ENCODE measurements at places on chromosomes 16 and 17. TPM values are rescaled to one million over a fixed set of nuclear protein-coding genes. Genes with fewer than 3 reads are reported as not detected.

DNA sequence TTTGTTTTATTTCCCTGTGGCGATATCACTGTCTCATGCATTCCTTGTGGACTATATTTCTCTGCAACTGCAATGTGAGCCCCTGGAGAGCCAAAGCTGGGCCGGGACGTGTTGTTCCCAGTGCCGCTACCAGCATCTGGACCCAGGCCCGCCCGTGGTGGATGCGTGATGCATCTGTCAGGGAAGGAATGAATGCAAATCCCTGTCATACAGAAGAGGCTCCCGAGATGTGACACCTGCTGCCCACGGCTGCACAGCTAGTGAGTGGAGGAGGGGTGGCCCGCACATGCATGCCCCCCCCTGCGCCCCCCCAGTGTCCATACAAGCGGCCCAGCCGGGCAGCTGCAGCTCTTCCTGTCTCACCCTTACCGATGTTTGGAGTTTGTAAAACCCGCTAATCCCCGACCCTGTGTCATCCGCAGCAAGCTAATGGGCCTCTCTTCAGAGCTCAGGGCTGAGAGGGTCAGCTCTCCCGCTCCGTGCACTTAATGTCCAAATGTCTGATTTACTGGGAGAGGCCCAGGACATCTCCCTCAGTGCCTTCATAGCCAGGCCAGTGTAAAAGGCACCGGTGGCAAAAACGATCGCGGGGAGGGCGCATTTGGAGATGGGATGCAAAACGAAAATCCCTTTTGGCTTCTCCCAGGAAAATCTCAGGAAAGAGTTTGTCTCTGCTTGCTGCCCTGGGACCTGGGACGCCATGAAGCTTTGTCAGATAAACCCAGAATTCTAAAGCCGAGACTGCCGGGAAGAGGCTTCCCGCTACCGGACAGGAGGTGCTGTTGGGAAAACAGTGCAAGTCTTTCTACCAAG is 91.8 kb downstream of the FOXL1 start:
- no peak for ATAC-seq

- no peak for ATAC-seq
Measured at GRCh38 chr17:15231851-15232516, 33.1 kb downstream of the PMP22 start.

GRCh38 chr17:9020096-9020823 is 1.1 kb upstream of the NTN1 start:
- no peak for ATAC-seq

DNA sequence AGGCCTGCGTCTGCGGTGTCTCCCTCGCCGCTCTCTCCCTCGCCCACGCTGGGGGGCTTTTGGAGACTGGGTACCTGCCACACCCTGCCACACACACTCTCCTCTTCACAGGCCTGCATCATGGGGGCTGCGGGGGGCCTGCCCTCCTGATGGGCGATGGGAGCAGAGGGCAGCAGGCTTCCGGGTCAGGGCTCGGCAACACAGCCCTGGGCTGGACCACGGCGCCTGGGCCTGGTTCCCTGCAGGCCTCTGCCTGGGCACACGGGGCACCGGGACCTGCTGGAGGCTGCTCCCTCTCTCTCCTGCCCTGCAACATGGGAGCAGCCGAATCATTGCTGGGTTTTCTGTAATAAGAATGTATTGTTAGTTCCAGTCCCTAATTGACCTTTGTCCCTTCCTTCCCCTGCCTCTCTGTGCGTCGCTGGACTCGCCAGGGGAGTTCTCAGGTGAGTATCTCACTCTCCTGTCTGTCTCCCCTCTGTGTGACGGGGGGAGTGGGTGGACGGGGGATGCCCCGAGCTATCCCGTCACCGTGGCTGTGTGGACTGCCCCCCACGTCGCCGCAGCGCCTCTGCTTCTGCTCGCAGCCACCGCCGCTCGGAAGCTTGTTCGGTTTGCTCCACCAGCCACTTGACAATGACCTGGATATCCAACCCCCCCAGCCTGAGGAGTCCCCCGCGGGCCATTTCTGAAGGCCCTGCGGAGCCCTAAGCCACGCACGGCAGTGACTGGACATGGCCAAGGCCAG is 13.5 kb downstream of the NME3 start:
- no peak for ATAC-seq

DNA sequence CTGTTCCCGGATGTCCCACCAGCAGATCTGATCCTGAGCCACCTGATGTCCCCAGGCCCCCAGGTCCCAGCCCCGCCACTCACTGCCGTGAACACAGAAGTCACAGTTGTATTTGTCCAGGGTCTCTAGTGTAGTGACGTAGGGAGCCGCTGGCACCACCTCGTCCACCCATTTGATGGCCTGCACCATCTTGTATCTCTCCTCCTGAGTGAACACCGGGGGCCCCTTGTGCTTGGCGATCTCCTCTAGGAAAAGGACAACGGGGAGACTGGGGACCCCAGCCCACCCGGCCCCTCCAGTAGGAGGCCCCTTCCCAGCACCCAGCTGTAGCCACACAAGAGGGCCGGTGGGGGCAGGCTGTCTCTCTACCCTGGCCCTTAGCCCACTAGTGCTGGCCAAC is 2.4 kb downstream of the PCYT2 start:
- no peak for ATAC-seq

Gene EPN3
- not detected for total RNA-seq

DNA sequence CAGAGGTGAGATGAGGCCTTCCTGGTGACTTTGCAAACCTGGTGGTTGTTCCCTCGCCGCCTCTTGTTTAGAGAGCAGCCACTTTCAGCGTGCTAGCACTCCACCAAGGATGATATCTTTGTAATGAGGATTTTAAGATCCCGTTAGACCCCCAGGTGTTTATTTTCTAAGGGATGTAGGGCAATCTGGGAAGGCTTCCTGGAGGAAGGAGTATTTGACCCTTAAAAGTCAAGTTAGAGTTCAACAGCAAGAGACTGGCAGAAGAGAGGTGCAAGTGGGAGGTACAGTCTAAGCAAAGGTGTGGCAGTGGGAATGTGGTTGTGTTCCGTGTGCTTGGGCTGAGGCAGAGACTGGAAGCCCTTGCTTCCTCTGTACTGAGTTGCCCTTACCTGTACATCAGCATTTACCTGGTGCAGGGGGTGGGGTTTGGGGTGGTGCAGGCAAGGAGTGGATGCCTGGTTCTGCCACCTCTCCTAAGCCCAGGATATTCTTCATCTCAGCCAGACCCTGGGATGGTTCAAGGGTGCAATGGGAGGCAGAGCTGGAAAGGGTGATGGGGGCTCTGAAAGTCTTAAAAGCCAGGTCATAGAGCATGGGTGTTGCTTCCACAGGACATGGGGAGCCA is 83.6 kb downstream of the SDR42E1 start:
- ATAC-seq: no peak

DNA sequence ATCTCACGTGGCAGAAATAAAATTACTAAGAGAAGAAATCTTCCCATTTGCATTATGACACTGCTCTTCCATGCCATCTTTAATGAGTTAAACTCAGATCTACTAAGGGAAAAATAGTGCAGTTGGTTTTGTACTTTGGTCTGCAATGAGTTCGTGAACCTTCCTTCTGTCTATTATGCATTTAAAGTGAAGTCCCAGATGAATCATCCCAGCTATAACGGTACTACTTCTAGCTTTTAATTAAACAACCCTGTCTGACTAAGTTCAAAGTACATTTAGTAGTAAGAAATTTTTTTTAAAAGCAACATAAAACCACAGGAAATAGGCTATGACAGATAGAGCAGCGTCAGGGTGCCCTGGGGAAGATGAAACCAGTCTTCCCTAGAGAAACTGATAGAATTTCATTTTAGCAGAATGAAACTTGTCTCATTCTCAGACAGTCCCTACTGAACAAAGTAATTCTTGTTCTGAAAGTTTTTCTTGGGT is 1.8 kb downstream of the TMIGD1 start:
- ATAC-seq: no peak

- no peak for ATAC-seq
Measured at GRCh38 chr16:84294117-84294516, 561 bp upstream of the WFDC1 start.

Gene FOXF1
- 0.71 TPM for total RNA-seq
